Stimulated activated CD8-positive, alpha-beta memory T cell treated with anti-CD3 and anti-CD28 coated beads, Interleukin-7, amount 100 ng/mL, for 1 hour (primary cell): ENCODE measurements at places on chromosomes 3 and 15.
A peak's percentile ranks its signal among the peaks of the same experiment; 100 is the strongest.

- no peak for DNase-seq
Measured at GRCh38 chr15:71118881-71119632, 3.8 kb downstream of the THSD4 start.

DNA sequence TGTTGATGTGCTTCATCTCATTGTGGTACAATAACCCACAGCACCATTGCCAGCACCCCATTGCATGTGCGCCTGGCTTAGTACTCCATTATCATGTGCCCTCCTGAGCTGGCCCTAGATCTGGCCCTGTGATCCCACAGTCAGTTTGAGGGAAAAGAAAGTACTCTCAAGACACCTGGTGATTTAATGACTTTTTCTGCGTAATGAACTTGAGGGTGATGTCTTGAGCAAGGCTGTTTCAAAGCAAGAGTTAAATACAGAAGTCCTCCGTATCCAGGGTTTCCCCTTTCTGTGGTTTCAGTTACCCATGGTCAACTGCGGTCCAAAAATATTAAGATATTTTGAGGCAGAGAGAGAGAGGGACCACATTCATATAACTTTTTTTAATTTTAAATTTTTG lies 16.3 kb downstream of the C3orf20 start:
- no peak for DNase-seq

- no peak for DNase-seq
Measured at GRCh38 chr15:63358241-63359029, 23.2 kb downstream of the CA12 start.

GRCh38 chr15:101641129-101641764 lies 10.9 kb downstream of the TM2D3 start:
- DNase-seq, result peak; percentile 52

- DNase-seq, result no peak
Measured at GRCh38 chr3:177005718-177006405, 191.4 kb downstream of the TBL1XR1 start.

DNA sequence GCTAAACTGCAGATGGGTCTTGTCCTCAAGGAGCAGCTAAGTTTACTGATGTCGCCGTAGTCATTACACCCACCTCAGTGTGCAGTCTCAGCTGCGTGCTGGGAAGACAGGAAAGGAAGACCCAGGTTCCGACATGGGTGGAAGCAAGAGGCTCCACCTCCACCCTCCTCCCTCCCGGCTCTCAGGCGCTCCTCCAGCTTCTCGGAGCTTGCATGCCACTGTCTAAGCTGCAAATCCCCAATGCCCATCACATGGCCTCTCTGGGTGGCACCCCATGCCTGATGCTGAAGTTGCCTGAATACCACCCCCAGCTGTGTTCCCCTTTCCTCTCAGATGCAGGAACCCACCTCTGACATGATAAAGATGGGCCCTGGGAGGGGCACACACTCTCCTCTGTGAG lies 58.5 kb downstream of the MGLL start:
- no peak for DNase-seq

- DNase-seq, result no peak
Measured at GRCh38 chr3:189192725-189193124, 21.0 kb downstream of the TPRG1 start.

DNA sequence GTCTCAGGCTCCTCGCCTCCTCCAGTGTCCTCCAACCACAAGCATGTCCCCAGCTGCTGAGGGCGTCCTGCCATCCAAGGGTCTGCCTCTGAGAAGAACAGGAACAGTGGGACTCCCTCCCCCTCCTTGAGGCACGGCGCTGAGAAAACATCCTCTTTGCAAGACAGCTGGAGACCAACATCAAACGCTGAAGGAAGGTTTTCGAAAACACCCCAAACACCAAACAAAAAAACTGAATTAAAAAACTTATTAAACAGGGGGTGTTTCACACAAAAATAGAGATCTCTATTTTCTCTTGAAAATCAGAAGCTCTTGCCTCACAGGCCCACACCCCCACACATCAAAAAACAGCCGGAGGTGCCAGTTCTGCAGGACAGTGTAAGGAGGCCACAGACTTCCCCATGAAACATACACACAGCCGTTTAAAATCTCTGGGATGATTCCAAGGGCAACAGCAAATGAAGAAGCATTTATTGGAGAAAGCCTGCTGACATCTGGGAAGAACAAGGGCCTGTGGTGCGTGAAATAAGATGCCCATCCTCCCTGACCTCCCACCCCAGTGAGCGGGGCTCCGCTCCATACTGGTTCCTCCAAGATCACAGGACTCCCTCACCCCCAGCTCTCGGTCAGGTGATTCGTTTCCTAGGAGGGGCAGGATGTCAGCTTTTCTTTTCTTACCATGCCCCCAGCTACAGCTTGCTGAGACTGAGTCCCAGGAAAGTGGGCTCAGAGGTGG lies 71.3 kb downstream of the NUP210 start:
- no peak for DNase-seq

DNA sequence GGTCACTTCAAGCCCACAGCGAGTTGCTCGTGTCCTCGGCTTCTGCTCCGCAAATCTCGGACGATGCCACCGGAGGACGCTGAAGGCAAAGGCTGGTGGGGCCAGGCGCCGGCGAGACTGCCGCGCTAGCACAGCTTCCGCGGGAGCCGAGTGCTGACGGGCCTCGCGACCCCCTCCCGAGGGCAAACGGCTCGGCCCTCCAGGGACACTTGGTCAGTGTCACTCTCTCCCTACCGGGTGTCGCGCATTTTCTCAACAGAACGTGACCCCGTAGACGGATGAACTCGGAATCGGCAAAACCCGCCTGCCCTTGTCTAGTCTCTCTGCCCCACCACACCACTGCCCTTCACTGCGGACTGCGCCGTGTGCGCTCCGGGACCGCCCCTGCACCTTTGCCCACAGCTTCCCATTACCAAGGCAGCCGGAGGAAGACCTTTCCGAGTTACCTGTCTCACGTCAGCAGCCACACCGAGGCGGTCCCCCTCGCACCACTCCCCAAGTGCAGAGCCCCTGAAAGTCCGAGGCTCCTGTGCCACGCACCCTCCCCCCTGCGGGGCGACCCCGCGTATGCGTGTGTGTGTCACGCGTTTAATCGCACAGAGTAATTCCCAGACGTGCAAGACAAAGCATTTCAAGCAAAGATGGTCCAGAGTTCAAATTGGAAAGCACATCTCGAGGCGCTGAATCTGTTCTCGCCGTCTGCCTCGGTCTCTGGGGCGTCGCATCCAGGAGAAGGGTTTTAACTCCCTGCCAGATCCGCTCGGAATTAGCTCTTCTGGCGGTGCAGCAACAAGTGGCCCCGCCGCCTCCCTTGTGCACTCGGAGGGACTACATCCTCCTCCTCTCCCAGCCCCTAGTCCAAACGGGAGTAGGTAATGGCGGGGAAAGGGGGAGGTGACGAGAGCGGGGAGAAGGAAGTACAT lies 245.0 kb upstream of the TOPAZ1 start:
- DNase-seq, result no peak
